ENCODE measurements at places on chromosomes 1 and 21.
A peak's percentile ranks its signal among the peaks of the same experiment; 100 is the strongest.

GRCh38 chr1:63703701-63704107 is 70.1 kb upstream of the ROR1 start:
- peak; percentile 38 for DNase-seq

GRCh38 chr1:66262208-66262963 is 271.6 kb upstream of the SGIP1 start:
- DNase-seq, result no peak

GRCh38 chr21:31975491-31975890 is 102.7 kb downstream of the HUNK start:
- no peak for DNase-seq

- DNase-seq, result no peak
These were observed 149.1 kb downstream of the FCRL5 start for GRCh38 chr1:157403203-157403602.

- no peak for DNase-seq
These were observed 58.4 kb upstream of the SSBP3 start for GRCh38 chr1:54464477-54465146.

- DNase-seq, result no peak
These were observed 161.7 kb upstream of the ST6GALNAC5 start for GRCh38 chr1:76705560-76705959.

GRCh38 chr1:206864939-206865671 is at the start of gene IL20:
Gene IL20, plus strand, starts transcription at chr1:206865623. Its CDS starts 230 bp downstream, at chr1:206865853.
- DNase-seq, result peak; percentile 52

DNA sequence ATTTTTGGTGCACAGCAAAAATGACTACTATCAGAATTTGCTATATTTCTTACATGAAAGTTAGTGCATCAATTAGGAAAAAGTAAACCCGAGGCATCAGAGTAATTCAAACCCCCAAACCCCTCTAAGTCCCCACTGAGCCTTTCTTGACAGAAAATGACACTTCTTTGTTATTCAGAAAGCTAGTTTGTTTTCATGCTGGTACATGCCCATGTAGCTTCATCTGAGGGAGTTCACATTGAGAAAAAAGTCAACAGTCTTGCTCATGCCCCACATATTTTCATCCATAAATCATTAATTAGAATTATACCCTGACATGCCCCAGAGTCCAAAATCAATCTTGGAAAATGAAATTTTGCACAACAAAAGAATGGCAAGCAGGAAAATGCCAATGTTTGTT is 39.9 kb upstream of the PDC start:
- no peak for DNase-seq

DNA sequence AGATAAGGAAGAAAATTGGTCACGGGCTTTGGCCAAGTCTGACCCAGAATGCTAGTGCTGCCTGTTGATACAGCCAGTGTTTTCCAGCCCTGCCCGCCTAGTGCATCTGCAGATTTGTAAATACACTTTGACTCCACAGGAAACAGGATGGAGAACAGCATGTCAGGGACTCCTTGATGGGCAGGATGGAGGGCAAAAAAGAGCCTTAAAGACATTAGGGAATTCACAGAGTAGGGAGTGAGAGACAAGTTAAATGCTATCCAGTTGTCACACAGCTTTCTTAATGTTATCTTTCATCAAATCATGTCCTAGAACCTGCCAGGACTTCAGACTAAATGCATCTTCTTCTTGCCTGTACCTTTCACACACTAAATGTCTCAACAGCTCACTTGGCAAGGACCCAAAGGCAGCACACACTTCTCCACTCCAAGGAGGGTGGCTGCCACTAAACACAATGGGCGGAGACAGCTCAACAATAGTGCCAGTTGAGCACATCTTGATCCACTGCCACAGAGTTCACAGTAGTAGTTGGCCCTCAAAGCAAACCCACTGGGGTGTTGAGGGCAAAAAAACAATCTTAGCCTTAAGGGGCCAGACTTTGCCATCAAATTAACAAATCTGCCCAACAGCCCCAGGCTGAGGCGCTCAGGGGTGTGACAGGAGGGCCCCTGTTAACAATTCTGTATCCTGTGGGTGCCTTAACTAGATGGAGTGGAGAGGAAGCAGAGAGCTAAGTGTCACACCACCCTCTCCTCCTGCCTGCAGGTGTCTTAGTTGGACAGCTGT is 2.7 kb downstream of the HIVEP3 start:
- DNase-seq, result peak; percentile 17

- DNase-seq, result no peak
These were observed 459.3 kb downstream of the ADGRL2 start for GRCh38 chr1:82260051-82260450.

- DNase-seq, result no peak
These were observed 686 bp downstream of the KMO start for GRCh38 chr1:241532864-241533263.

DNA sequence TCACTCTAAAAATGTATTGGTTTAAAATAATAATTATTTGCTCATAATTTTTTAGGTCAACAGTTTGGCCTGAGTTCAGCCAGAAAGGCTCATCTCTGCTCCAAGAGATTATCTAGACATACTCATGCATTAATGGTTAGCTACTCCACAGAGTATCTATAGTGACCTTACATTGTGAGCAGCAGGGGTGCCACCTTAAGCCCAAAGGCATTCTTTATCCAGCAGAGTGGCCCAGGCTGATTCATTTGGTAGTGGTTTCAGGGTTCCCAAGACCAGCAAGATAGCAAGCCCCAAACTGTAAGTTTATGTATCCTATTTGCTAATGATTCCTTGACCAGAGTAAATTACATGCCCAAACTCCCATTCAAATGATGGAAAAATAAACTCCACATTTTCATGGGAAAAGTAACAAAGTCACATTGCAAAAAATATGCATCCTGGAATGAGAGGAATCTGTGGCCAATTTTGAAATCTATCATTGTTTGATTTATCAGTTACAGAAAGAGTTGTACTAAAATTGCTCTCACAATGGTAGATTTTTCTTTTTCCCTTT is 182.6 kb upstream of the KCNK2 start:
- DNase-seq, result no peak

DNA sequence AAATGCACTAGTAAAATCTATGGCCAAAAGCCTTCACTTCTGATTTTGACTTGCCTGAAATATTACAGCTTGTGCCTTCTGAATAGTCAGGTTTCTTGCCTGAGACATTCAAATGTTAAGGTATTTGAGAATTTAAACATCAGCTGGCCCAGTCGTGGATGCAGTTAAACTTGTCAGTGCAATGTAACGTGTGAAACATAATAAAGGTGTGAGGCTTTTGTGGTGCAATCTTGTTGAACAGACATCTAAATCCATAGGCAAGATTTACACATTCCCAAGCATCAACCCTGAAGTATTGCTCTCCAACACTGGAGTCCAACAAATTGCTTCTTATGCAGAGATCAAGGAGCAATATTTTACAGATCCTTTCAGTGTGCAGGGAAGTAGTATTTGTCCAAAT is 4.4 kb downstream of the CCN1 start:
- DNase-seq, result no peak

DNA sequence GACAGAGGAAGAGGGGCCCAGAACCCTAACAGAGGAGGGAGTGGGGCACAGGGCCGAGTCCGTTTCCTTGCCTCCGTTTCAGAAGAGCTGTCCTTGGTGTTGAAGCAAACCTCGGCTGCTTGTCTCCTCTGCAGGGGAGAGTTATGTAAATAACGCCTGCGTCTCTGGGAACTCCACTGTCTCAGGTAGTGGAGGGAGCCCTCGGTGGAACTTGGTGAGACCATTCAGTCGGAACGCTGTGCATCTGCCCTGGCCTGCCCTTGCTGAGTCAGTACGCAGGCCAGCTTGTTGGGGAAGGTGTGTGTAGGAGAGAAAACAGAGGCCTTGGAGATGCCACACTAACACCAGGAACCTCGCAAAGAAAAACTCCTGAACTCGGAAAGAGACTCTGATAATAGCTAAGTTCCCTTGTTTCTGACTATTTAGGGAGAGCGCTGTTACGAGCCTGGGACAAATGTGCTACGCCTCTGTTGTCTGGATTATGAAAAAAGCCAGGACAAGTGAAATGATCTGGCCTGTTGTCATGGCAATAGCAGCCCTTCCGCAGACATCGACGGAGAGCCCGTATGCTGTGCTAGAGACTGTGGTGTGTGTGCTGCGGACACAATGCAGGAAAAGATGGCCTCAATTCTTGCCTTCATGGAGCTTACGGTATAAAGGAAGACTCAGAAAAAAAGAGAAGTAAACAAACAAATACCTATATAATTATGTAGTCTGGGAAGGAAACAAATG is 94.6 kb upstream of the AKT3 start:
- DNase-seq, result no peak
